ENCODE measurements at places on chromosomes 4 and X.

DNA sequence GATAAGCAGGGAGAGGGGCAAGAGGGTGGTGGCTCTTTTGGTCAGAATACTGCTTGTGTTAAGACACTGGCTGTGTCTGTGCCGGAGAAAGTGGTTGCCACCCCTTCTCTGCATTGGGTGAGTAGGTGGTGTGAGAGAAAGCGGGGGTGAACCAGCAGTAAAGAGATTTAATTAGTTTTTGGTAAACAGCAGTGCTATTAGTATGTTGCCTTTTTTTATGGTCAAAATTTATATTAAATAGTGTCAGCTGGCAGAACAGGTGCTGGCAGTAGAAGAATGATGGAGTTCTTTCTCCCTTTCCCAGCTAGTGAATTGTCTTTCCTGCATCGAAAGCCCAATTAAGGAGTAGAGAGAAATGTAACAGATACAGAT lies 181.6 kb downstream of the LARP7 start:
- DNase-seq: no peak

GRCh38 chr4:95831166-95831565 lies 8.7 kb upstream of the PDHA2 start:
- DNase-seq: no peak

GRCh38 chr4:75880278-75880677 lies 22.0 kb downstream of the PPEF2 start:
- no peak for DNase-seq

DNA sequence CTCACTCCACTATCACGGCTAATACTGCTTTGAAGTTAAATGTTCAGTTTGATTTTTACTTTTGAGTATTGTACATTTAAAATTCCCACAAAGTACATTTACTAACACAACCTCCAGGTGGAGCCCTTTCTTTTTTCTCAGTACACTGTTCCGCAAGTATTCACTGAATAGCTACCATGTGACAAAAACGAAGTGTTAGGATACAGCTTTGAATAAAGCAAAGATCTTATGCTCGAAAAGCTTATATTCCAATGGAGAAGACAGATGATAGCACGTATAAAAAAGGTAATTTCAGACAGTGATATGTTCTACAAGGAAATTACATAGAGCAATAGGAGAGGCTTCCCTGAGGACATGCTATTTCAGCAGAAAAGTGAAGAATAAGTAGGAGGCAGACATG lies 60.7 kb upstream of the ABCG2 start:
- no peak for DNase-seq
